ENCODE measurements at places on chromosomes 3 and 15. TPM values are rescaled to one million over a fixed set of nuclear protein-coding genes. Genes with fewer than 3 reads are reported as not detected.

Gene ITIH1
- 0.69 TPM for total RNA-seq

DNA sequence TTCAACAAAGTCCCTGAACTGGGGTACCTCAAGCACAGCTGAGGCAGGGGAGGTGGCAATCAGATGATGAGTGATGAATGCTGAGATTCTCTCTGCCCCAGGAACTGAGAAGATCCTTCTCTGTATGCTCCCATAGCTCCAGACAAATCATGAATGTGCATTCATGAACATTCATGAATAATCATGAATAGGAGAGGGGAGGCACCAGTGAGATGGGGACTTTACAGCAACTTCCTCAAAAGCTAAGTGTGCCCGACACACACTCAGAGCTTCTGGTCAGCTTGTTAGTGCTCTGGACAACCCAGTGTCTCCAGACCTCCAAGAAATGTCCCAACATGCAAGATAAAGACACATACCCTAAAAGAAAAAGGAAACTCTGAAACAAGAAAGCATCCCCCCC, 24.3 kb downstream of the LRRC2 start:
- peaks cover 2% of the 10 kb centered on the region for H3K36me3 ChIP-seq
- no peak overlapping the region for H3K27ac ChIP-seq
- H3K4me3 ChIP-seq: no peak overlapping the region
- no peaks in the 10 kb centered on the region for H3K27me3 ChIP-seq
- no peak for DNase-seq
- peaks cover 69% of the 10 kb centered on the region for H3K4me1 ChIP-seq

- no peaks in the 10 kb centered on the region for H3K27me3 ChIP-seq
- no peak for DNase-seq
- H3K36me3 ChIP-seq: peaks cover 10% of the 10 kb centered on the region
Observed at GRCh38 chr3:49470714-49471420, 800 bp downstream of the DAG1 start.

GRCh38 chr3:72907131-72907711, 19.4 kb downstream of the GXYLT2 start:
- no peaks in the 10 kb centered on the region for H3K27me3 ChIP-seq
- H3K4me3 ChIP-seq: no peak overlapping the region
- H3K36me3 ChIP-seq: no peaks in the 10 kb centered on the region

Measured in WTC11 (cell line).